HEK293T (cell line): ENCODE measurements at places on chromosomes 1 and 21.
A peak's percentile ranks its signal among the peaks of the same experiment; 100 is the strongest.

DNA sequence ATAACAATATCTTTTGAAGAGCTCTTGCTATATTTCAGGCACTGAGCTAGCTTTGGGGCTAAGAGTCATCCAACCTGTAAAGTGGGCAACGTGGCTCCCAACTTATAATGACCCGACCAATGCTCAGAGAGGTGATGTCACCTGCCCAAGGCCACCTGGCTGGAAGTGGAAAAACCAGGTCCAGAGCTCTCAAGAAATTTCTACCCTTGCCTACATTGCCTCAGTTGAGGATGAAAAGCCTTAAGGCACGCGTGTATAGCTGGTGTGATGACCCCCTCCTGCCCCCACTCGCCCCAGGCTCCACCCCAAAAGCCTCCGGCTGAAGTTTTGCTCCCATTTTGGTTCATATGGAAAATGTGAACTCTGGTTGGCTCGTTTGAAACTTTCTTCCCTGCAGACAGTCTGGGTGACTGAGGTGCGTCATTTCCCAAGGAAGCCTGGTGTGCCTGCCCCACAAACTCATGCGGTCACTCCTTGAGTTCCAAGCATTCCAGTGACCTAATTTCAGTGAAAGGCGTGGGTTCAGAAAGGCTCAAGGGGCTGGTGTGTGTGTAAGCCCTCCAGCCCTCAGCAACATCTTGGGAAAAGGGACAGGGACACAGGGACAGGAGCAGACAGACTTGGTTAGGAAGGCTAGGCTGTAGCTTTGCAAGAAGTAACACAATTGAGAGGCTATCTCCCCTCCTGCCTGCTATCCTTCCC, 20.5 kb downstream of the HTR1D start:
- no peak for DNase-seq

GRCh38 chr1:29475326-29475725, 239.0 kb downstream of the PTPRU start:
- DNase-seq, result no peak

DNA sequence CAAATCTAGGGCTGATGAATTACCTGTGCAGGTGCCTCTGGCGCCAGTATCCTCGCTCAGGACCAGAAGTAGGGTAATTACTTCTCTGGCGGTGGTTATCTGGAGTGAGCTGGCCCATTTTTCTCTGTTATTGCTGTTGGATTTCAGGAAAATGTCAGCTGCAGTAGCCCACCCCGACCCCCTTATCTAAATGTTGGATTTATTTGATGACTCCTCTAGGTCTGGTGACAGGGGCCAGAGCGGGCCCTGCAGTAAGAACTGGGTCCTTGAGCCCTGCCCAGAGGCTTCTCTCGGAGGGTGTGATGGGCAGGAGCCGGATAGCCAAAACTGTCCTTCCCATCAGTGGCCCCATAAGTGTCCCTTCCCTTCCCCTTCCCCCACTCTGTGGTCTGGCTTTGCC, 384.3 kb downstream of the PTPRU start:
- no peak for DNase-seq

DNA sequence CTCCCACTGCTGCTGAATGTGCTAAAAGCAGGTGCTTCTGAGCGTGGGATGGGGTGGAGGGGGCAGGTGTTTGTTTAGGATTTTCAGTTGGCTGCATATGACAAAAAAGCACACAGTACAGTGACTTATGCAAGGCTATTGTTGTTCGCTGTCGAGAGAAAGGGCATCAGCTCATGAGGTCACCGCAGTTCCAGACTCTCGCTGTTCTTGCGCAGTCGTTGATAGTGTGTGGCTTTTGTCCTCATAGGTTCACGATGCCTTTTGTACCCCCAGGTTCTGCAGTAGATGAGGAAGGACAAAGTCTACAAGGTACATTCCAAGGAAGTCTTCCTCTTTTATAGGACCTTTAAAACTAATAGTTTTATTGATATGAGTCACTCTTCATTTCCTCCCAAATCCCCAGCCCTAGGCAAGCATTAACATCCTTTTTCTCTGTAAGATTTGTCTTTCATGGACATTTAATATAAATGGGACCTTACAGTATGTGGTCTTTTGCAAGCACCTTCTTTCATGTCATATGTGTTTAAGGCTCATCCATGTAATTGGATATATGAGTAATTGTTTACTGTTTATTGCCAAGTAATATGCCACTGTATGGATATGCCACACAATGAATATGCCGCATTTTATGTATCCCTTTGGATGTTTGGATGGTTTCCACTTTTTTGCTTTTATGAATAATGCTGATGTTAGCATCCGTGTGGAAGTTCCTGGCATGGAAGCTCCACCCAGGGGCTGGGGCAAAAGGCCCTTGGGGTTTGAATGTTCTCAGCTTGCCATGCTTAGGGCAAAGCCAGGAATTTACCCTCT, 14.5 kb upstream of the NLRP3 start:
- no peak for DNase-seq

DNA sequence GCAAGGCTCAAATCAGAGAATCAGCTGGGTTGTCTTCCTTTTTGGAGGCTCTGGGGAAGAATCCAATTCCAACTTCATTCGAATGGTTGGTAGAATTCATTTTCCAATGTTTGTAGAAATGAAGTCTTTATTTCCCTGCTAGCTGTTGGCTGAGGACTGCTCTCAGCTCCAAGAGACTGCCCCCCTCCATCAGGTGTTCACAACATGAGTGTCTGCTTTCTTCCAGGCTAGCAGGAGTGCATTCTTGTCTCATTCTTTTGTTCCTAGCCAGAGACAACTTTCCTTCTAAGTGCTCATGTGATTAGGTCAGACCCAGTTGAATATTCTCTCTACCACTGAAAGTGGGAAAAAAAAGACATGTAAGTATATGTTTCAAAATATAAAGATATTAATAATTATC, 95.2 kb downstream of the HLX start:
- DNase-seq, result no peak

GRCh38 chr1:209198961-209199750, 384.4 kb upstream of the CAMK1G start:
- no peak for DNase-seq

DNA sequence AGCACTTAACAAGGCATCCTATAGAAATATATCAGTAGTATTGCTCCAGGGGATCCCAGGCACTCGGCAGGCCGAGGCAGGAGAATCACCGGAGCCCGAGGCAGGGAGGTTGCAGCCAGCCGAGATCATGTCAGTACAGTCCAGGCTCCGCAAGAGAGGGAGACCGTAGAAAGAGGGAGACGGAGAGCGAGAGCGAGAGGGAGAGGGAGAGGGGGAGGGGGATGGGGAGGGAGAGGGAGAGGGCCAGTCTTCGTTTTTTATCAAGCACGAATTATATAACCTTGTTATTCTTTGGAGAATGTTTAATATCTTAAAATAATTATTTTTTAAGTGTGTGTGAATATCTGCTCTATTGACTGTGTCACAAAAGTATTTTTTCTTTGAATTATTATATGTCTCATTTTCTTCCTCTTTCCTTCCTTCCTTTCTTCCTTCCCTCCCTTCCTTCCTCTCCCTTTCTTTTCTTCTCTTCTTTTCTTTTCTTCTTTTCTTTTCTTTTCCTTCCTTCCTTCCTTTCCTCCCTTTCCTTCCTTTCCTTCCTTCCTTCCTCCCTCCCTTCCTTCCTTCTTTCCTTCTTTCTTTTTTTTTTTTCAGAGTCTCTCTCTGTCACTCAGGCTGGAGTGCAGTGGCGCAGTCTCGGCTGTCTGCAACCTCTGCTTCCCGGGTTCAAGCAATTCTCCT, 233.7 kb downstream of the SRGAP2C start:
- no peak for DNase-seq

GRCh38 chr1:15153842-15154479, 414 bp downstream of the TMEM51 start:
- DNase-seq, result peak; percentile 78
